ENCODE measurements at places on chromosomes 1 and 21.

DNA sequence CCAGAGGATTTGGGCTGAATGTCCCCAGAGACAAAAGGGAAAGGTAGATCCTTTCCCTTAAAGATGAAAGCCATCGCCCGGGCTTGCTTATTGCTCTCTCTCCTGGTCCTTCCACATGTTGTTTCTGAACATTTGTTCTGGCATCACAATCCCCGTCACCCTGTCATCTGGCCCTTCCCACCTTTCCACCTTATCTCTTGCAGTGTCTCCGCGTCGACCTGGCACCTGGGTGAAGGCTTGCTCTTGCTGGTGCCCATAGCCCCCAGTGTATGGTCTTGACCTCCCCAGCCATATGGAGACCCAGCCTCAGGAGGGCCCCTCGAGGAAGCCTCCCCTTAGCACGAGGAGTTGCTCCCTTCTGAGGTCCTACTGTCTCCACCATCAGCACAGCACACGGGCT is 64.6 kb downstream of the ATP5PO start:
- no peak for DNase-seq

DNA sequence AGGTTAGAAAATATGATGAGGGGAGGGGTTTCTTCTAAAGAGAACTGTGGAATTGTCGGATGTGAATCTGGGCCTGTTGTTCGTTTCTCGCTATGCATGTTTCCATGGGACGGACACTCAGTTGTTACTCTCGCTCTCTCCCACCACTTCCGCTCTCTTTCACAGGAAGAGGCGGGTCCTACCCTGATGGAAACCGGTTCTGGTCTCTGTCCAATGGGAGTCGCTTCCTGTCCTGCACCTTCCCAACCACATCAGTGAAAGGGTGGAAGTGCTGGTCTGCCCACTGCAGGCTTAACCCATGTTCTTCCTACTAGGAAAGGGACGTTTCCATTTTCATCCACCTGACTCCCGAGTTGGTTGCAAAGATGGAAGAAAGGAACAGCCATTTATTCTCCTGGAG is 119.4 kb downstream of the KCNJ15 start:
- DNase-seq, result no peak

- DNase-seq, result no peak
Measured at GRCh38 chr1:111943066-111943465, 46.4 kb downstream of the KCND3 start.

- no peak for DNase-seq
Measured at GRCh38 chr1:19113697-19114092, 96.4 kb downstream of the UBR4 start.

DNA sequence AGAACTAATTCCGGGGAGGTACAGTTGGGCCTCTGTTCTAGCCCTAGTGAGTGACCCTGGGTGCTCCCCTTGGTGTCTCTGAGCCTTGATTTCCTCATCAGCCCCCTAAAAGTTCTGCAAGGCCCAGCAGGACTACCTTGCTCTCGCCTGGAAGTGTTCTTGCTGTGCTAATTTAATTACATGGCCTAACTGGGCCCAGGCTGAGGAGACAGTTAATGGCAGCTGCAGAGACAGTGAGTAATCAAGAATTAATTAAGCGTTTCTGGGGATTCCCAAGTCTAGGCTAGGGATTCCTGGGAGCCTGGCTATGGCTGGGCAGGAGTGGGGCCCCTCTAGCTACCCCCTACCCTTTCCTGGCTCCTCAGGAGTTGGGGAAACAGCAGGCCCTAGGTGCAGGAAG is 24.7 kb upstream of the DMBX1 start:
- DNase-seq, result no peak

- DNase-seq, result no peak
Measured at GRCh38 chr1:182990413-182991144, 32.6 kb upstream of the LAMC1 start.

GRCh38 chr1:22159891-22160290 is 17.0 kb upstream of the WNT4 start:
- no peak for DNase-seq

GRCh38 chr1:164768619-164769018 is 209.6 kb downstream of the PBX1 start:
- no peak for DNase-seq

DNA sequence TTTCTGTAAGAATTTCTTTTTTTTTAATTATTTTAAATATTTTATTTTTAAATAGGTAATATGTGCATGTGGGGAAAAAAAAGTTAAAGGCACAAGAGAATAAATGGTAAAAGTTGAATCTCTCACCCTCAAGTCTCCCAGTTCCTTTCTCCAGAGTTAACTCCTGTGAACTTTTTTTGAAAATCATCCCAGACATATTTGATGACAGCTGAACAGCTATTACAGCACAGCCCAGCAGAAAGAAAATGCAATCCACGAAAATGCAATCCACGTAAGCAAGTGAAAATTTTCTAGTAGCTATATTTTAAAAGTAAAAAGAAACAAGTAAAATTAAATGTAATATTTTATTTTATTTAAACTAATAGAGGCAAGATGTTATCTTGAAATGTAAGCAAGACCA is 310.0 kb upstream of the RUNX1 start:
- DNase-seq, result no peak

- no peak for DNase-seq
Measured at GRCh38 chr1:94936861-94937620, 10.1 kb upstream of the CNN3 start.

DNA sequence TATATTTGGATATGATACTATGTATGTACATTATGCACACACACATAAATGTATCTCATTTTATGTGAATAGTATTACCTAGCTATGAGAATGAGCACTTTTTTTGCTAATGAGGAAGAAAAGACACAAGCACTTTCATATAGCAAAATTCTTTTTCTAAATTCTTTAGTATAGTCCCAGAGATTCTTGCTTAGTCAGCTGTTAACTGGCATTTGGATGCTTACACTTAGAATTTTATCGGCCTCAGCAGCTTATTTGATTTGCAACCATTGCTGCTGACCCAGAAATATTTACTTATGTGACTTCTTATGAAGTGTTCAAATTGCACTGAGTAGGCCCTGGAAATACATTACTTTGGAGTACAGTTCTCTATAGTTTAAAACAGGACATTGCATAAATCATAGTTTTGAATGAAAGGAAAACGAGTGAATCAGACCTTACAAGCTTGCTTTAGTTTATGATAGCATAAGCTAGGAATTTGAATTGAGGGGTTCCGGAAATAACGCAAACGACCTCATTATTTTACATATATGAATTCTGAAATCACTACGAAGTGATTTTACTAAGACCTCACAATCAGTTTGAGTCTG is 653.9 kb upstream of the NEGR1 start:
- DNase-seq, result no peak

DNA sequence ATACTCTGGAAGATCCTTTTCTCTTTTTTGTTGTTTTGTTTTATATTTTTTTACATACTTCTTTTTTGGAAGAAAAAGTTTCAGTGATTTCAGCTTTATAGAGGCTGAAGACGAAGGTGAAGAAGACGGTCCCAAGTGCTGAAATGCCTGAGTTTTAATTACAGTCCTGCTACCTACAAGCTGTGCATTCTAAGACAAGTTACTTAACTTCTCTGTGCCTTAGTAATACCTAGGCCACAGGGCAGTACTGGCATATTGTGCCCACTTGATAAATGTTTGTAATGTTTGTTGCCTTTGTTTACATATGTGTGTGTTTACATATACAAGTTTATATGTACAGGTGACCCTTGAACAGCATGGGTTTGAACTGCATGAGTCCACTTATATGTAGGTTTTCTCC is 56.3 kb upstream of the ANGPTL3 start:
- DNase-seq, result no peak

DNA sequence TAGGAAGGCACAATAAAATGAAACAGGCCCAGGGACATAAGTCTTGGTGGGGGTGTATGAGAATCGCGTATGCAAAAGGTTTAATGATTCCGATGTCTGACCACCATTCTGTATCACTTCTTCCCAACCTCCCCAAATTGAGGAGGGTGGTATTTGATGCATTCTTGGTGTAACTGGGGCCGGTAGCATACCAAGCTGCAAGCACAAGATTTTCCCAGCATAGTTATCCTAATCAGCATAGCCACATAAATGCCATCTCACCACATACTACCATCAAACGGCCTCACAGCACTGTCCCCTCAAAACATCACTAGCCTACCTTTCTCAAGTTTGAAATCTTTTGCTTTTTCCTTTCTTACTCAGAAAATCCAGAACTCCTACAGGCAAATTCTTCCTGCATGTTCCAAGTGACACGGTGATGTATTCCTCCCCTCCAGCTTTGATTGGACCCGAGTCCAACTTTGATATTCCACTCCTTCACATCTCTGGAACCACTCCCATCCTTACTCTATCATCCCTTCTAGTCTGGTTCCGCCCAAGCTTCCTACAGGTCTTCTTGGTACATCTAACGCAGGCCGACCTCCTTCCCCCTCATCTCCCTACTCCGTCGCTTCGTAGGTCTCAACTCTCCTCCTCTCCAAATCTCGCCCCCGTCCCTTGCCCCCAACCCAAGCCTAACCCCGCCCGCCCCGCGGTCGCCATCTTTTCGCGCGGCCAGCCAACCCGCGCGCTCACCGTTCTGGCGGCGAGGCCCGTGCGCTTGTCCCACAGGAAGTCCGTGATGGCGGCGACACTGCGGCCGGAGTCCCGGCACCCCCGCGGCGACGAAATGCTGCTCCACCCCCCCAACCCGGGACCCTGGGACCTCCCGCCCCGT is 600 bp downstream of the CLK2 start:
- DNase-seq, result no peak

GRCh38 chr1:172926070-172926469 is 124.7 kb downstream of the TNFSF18 start:
- no peak for DNase-seq

DNA sequence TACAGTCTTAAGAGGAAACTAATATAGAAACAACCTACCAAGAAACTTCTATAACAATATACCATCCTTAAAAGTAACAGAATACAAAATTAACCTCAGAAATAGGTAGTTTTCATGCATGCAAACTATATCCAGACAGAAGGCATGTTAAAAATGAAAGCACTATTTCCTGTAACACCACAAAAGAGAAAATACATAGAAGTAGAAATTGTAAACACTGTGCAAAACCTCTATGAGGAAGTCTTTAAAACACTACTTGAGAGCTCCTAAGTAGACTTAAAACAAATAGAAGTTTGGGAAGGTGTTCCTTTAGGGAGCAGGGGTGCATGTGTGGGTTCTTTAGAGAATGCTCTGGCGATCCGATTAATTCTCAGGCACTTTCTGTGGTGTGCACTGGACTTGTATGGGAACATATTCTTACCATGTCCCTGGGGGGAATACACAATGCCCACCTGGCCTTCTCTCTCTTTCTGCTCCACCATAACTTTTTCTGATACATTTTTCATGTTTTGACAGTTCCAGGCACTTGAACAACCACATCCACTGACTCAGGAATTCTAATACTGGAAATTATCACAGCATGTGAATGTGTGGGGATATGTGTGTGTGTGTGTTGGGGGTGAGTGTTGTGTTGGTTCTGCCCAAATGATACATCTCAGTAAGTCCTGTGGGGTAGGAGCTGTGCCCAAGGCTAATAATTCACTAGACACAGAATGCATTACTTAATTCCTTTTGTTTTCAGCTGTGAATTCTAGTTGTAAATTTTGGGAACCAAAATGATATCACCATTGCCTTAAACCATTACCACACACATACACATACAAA is 866.3 kb upstream of the B3GALT2 start:
- DNase-seq, result no peak

DNA sequence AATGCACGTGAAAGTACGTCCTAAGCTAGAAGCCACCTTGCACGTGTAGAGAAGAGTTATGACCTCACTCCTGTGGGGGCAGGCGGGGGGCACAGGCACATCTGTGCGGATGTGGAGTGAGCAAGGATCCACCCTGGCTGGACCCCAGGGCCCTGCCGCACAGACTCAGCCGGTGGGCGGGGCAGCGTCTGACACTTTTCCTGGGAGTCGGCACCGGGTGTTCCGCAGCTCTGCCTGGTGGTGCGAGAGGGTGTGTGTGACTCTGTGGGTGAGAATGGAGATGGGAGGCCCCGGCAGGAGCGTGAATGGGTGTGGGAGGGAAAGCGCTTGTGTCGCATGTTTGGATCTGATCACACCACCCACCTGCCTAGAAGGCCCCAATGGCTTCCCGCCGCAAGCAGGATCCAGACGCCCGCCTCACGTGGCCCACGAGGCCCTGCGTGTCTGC is 29.5 kb downstream of the RAP1GAP start:
- DNase-seq, result no peak

GRCh38 chr1:27144049-27144748 is 10.7 kb downstream of the SLC9A1 start:
- DNase-seq, result no peak

DNA sequence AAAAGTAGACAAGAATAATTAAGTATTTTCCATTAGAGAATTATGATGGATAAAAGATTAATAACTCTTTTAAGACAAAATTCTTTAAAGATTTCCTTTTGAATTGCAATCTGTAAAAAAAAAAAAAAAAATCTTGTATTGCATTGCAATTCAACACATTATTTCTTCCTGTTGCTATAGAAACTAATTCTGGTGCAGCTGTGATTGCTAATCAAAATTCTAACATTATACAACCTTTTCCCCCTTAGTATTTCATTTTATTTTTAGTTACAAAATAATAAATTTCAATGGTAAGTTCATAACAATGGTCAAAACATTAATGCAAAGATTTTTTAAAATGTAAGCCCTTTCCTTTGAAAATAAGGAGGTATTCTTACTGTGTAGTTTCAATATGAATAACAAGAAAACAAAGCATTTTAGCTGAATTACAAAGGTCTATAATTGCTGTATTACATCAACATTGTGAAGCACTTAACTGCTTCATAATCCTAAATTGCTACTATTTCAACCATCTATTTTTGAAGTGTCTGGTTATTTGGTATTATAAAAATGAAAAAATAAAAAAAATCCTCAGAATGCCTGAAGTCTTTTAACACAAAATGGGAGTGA is 135.0 kb downstream of the SYT14 start:
- DNase-seq, result no peak

DNA sequence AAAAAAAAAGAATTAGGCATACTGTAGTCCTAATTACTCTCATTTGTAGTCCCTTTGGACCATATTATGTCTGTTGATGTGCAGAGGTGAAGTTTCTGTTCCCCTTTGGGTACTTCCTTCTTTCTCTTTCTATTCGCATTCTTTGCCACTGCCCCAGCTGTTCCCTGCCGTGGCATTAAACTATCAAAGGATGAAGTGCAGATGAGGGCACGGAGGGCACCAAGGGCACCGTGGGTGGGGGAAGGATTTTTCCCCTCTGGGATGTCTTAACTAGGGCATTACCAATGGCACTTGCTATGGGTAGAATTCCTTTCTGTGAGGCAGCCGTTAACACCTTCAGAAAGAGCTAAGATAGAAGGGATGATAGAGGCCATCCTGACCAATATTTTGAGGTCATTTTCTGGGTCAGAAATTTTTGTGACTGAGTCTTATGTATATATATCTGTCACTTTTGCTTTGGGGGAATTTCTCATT is 4.9 kb upstream of the MAPKAPK2 start:
- no peak for DNase-seq

DNA sequence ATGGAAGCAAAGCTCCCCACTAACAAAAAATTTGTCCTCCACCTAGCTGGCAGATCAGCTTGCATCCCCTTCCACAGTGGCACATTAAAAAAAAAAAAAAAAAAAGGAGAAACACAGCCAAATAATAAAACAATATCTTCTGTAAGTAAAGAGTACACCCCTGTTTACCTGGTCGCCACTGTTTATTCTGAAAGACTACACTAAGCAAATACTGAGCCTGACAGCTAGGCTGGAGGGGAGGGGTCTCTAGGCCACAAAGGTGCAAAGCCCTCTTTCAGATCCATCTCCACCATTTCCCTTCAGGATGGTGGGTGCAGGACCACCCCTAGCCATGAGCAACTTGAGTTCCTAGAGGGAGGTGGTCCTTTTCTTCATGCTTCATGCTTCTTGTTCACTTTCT is 22.8 kb upstream of the SLC45A3 start:
- no peak for DNase-seq

- DNase-seq, result no peak
Measured at GRCh38 chr1:85448358-85448757, 16.6 kb downstream of the DDAH1 start.
